NCI-H774 (cell line): ENCODE measurements at places on chromosomes 16 and 17.
A peak's percentile ranks its signal among the peaks of the same experiment; 100 is the strongest.

- no peak for DNase-seq
Measured at GRCh38 chr17:69388822-69389442, 25.6 kb upstream of the MAP2K6 start.

DNA sequence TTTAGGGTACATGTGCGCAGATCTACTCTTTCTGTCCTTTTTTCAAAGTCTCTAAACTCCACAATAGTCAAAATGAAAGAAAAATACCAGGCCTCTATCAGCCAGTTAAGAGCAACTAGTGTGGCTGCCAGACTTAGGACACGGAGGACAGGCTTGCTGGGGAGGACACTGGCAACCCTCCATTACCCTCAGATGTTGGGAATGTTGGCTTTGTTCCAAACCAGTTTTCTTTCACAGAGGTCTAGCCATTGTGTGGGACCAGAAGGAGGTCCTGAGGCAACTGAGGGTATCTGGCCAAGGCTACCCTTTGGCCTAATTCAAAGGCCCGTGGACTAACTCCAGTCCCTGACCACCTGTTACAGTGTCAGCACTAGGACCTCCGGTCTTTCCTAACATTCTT, 51.2 kb upstream of the MED9 start:
- DNase-seq = no peak

GRCh38 chr16:68296693-68297092, 14.1 kb downstream of the SLC7A6OS start:
- no peak for DNase-seq

- DNase-seq = no peak
Measured at GRCh38 chr17:71494062-71494855, 626.6 kb upstream of the SOX9 start.

DNA sequence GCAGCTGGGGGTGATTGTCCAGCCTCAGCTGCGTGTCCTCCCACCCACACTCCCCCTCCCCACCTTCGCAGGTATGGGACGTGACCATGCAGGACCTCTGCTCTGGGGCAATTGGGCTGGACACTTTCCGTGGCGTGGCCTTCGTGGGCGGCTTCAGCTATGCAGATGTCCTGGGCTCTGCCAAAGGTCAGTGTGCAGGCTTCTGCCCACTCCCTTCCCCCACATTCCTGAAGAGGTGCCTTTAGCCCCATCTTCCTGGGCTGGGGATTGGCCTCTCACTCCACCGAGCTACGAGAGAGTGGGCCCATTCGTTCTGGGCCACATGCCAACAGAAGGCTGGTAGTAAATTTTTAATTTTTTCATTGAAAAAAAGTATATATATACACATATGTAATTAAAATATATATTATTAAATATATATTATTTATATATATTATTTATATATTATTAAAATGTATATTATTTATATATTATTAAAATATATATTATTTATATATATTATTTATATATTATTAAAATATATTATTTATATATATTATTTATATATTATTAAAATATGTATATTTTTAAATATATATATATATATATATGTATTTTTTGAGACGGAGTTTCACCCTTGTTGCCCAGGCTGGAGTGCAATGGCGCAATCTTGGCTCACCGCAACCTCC, 18.5 kb downstream of the PFAS start:
- DNase-seq = no peak

DNA sequence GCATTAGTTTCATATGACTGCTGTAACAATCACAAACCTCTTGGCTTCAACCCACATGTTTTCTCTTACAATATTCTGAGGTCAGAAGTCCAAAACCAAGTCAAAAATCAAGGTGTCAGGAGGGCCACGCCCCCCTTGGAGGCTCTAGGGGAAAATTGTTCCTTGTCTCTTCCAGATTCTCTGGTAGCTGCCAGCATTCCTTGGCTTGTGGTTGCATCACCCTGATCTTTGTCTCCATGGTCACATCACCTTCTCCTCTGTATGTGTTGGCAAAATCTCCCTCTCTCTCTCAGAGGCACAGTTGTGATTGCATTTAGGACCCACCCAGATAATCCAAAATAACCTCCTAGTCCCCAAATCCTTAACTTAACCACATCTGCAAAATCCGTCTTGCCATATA, 105.8 kb downstream of the GAS7 start:
- DNase-seq = no peak

DNA sequence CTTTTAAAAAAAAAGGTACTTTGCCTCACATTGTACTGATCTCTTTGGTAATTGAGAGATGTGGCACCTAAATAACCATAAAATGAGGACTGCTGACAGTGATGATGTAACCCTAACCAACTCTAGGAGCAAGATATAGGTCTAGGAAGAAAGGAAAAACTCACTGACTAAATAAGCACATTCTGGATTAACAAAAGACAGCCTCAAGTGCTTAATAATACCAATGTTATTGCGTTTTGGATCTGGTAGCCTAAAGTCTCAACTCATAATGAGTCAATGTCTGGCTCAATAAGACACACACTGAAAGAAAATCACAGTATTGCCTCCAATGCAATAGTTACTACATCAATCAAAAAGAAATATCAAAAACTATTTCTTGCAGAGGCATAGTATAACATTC, 3.0 kb downstream of the ERN1 start:
- DNase-seq = no peak

- DNase-seq = no peak
Measured at GRCh38 chr16:49504626-49505025, 131.0 kb downstream of the C16orf78 start.

DNA sequence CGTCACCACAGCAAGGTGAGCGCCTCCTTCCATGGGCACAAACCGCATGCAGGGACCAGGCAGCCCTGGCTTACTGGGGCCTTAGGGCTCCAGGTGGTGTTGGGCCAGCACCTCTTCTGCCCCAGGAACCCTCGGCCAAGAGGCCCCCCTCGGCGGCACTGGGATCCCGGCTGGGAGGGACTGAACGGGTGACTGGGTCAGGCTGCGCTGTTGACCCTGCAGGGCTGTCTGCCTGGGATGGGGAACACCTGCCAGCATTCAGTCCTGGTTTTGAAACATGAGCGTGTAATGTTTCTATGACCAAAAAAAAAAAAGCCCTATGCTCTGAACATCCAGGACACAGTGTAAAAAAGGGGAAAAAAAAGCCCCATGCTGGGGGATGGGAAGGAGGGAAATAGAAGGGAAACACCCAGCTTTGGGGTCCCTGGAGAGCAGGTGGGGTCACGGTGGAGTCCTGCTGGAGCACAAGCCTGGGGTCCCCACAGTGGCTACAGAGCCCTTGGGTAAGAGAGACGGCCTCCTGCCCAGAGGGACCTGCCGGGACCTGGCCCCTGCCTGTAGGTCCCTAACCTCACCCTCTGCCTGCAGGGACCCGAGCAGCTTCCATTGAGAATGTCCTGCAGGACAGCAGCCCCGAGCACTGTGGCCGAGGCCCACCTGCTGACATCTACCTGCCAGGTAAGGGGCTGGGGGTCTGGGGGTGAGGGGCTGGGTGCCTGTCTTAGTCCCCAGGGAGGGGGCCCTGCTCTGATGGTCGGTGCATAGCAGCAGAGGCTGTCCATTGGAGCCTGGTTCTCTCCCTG, 9.9 kb upstream of the NUDT16L1 start:
- no peak for DNase-seq

- DNase-seq = no peak
Measured at GRCh38 chr17:43517161-43517560, 29.0 kb downstream of the ETV4 start.

GRCh38 chr16:84899414-84899813, 79.6 kb downstream of the CRISPLD2 start:
- no peak for DNase-seq

DNA sequence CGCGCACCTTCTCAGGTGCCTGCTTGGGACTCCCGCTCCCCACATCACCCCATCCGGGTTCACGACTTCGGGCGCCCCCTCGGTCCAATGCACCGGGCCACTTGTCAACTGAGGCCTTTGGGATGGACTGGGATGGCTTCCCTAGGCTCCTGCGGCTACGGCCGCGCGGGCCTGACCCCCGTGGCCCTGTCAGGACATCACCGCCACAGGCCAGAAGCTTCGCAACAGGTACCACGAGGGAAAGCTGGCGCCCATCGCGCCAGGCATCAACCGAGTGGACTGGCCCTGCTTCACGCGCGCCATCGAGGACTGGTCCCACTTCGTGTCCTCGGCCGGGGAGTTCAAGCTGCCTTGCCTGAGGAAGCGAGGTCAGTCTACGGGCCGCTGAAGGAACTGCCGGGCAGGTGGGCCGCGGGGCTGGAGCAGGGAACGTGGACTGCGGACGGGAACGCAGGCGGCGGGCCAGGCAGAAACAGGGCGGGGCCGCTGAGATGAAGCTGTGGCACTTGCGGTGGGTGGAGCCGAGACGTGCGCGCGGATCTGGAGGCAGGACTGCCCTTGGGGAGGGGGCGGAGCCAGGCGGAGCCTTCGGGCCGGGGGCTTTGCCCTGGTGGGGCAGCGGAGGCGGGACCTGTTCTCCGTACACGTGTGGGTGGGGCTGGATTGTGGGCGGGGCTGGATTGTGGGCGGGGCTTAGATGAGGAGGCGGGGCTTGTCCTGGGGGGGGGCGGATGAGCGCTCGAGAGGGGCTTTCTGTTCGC, 13.7 kb upstream of the CNGB1 start:
- DNase-seq = no peak

DNA sequence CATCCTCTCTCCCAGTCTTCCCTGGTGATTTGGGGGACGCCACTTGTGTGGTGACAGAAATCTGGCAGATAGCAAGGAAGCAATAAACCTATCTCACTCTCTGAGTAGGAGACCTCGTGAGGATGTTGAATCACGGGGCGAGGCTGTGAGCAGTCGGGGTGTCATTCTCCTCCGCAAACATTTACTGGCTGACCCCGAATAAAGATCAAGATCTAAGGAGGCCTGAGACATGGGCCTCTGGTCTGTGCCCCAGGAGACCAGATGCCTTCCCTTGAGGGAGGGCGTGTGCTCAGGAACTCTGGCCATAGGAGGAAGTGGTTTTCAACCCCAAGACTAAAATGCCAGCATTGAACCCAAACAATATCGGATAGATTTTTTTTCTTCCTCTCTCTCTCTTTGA, 53.1 kb downstream of the FOXL1 start:
- no peak for DNase-seq

GRCh38 chr16:74309789-74310781, 13.5 kb downstream of the PSMD7 start:
- peak; percentile 15 for DNase-seq

DNA sequence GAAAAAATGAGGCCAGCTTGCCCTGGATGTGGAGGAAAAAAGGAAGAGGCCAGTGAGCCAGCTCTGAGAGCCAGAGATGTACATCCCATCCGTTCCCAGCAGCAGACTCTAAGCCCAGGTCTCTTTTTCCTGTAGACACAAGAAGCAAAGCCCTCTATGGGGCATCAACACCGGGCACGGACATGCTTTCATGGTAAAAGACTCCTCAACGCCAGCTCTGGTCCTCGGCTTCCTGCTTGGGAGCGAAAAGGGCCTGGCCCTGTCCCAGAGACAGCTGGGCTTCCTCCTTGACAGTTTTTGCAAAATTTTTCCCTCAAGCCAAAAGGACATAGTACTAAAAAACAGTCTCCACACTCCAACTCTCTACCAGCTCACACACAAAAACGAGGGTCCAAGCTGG, 27.1 kb downstream of the PELP1 start:
- no peak for DNase-seq

DNA sequence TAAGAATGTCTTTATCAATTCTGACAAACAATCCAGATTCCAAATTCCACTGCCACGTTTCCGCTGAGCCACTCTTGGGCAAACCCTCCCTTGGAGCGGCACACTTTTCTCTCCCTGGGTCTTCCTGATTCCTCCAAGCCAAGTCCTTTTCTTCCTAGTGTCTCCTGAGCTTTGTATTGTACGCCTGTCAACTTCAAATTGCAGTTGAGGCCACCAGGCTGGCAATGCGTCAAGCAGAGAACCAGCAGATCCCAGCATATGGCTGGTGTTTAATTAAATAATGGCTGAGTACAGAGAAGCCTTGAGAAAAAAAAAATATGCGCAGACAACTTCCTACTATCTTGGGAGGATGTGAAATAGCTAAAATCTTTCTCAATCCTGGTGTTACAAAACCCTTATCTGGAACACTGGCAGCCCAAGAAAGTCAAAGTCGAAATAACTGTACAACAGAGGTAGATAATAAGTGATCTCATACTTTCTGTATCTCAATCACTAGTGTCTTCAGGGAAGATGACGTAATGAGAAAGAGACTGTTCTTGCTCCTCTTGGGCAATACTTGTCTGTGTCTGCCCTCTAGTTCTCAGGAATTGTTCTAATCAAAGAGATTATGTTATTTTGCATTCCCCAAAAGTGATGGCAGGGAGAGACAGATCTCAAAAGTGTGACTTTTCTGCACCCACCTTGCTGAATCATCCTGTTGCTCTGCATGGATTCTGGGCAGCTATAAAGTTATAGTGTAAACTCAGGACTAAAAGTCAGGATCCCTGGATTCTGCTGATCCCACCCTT, 15.0 kb downstream of the SMIM36 start:
- DNase-seq = no peak

- DNase-seq = no peak
Measured at GRCh38 chr17:16398270-16399267, 16.8 kb upstream of the TRPV2 start.

DNA sequence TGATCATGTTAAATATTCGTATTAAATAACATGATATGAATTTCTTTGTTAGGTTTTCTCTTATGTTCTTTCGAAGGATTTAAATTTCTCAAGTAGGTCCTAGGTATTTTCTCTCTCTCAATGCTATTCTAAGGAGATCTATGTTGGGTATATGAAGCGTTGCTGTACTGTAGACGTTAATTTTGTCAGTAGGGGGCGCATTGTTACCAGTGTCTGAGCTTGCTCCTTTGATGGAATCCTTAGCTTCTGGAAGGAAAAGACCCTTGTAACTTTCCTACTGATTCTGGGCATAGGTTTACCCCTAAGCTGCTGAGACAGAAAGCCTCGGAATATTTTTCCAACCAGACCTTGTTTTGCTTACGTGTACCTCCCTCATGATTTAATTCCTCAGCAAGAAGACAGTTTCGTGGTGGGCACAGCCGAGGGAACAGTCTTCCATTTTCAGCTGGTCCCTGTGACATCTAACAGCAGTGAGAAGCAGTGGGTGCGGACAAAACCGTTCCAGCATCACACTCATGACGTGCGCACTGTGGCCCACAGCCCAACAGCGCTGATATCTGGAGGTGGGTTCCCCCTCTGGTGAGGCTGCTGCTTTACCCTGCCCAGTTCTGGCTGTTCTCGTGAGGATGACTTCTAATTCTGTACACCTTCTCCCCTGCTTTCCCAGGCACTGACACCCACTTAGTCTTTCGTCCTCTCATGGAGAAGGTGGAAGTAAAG, 17.9 kb downstream of the UTP4 start:
- peak; percentile 1 for DNase-seq
